IMR-90 (cell line): ENCODE measurements at places on chromosomes 1 and 21. TPM values are rescaled to one million over a fixed set of nuclear protein-coding genes. Genes with fewer than 3 reads are reported as not detected.

The KRTAP19-4 gene
- total RNA-seq: not detected in 2 replicates

The RNF186 gene
- not detected in 2 replicates for total RNA-seq

The DENND4B gene
- total RNA-seq: 1.8 and 2.5 TPM in 2 replicates

The LCE3D gene
- not detected in 2 replicates for total RNA-seq

The MEX3A gene
- 2.3 and 2.5 TPM in 2 replicates for total RNA-seq

The IGSF3 gene
- under 0.01 TPM in 2 replicates for total RNA-seq

The SPAG17 gene
- total RNA-seq: under 0.01 TPM in 1 of 2 replicates, not detected in the other

The USH2A gene
- total RNA-seq: under 0.01 TPM in 2 replicates

The LCE2A gene
- total RNA-seq: not detected in 2 replicates

The BOLA1 gene
- 3.4 and 4.4 TPM in 2 replicates for total RNA-seq

The KCNA3 gene
- under 0.01 TPM in 2 replicates for total RNA-seq

The DNM3 gene
- 0.36 and 0.83 TPM in 2 replicates for total RNA-seq

The AMY1A gene
- not detected in 2 replicates for total RNA-seq

The OR6K3 gene
- not detected in 2 replicates for total RNA-seq

The NUF2 gene
- 18.5 and 23.6 TPM in 2 replicates for total RNA-seq

The SH2D1B gene
- 0.18 TPM in 1 of 2 replicates, not detected in the other for total RNA-seq

The CCDC27 gene
- total RNA-seq: not detected in 2 replicates

The ACTN2 gene
- under 0.01 TPM in 2 replicates for total RNA-seq

The TNFRSF25 gene
- total RNA-seq: 0.83 and 1.3 TPM in 2 replicates

The C1orf159 gene
- 2.5 and 2.9 TPM in 2 replicates for total RNA-seq

The GFI1 gene
- total RNA-seq: under 0.01 TPM in 2 replicates

The KCNT2 gene
- total RNA-seq: 0.56 and 0.72 TPM in 2 replicates

The SLAMF6 gene
- not detected in 2 replicates for total RNA-seq

The SH2D5 gene
- total RNA-seq: 6.7 and 7.2 TPM in 2 replicates

The RIIAD1 gene
- not detected in 2 replicates for total RNA-seq

The TMCC2 gene
- 2.0 and 2.2 TPM in 2 replicates for total RNA-seq

The ACOT11 gene
- total RNA-seq: 2.5 TPM in 2 replicates

The SYF2 gene
- total RNA-seq: 8.6 and 22.2 TPM in 2 replicates

The HSD3B1 gene
- total RNA-seq: not detected in 2 replicates

The INTS3 gene
- 28.1 and 33.5 TPM in 2 replicates for total RNA-seq

The CALML6 gene
- total RNA-seq: not detected in 2 replicates

The PEX14 gene
- 8.9 and 9.5 TPM in 2 replicates for total RNA-seq

The SMIM1 gene
- 0.90 and 1.9 TPM in 2 replicates for total RNA-seq

The GBP6 gene
- total RNA-seq: not detected in 2 replicates

The GLRX2 gene
- 2.0 and 12.8 TPM in 2 replicates for total RNA-seq

The EXO1 gene
- 12.9 and 18.9 TPM in 2 replicates for total RNA-seq
